NCI-H2081 treated with DMSO at 0.1 percent for 48 hours (cell line): ENCODE measurements at places on chromosomes 13 and 19.

- no peak for DNase-seq
Measured at GRCh38 chr19:41193430-41194156, 574 bp downstream of the CYP2S1 start.

DNA sequence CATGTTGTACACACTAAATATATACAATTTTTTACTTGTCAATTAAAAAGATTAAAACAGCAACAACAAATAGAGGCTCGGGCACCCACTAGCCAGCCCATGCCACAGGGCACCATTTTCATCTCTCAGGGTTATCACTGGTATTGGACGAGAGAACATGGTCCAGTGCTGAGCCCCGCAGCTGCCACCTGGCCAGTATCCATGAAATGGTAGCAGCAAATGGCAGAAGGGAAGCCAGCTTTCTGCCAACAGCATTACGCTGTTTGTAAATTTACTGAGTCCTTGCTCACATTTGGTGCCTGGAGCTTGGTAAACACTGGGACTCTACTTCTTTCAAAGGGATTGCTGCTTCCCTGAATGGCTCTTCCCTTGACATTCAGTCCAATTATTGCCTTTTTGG is 87.9 kb upstream of the WASF3 start:
- DNase-seq = peak; percentile 64

DNA sequence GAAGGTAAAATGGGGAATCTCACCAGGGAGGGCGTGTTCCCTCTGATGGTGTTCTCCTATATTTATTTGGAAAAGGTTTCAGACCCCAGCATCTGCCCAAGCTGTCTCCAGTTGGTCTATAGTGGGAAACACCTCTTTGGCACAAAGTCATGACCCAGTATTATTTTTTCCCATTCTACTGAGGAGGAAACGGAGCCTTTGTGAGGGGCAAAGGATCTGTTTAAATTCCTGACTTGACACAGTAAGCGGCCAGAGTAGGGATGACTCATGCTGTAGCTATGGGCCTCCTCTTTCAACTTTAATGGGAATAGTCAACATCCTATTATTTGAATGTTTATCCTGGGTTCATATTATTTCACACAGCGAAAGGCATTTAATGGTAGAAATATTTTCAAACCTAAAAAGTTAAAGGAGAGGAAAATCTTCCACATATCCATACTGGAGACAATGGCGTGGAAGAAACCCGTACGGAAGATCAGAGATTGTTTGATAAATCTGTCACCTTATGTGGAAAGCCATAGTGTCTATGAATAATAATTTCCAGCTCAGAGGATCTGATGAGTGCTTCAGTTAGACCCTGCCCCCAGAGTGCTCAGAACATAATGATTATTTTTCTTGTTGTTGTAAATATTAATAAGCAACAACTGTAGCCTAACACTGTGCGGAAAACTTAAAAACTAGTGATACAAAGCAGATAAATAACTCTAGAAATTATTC is 126.0 kb downstream of the FOXO1 start:
- DNase-seq = no peak

GRCh38 chr19:56974556-56975207 is 134.2 kb upstream of the PEG3 start:
- DNase-seq = no peak

DNA sequence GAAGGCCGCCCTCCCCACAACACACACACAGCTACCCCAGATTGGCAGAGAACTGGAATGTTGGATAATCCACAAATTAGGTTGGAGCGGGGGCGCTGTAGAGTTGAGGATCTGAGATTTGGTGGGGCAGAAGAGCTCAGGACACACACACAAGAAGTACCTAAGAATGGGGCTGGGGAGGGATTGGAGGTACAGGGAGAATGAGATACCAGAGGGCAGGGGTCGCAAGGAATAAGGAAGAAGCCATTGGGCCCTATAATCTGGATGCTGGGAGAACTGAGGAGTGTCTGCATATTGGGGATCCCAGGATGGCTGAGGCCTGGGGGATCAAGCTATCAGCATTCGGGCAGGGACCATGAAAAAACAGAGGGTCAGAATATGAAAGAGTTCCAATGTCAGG is 11.5 kb downstream of the SYT3 start:
- no peak for DNase-seq

DNA sequence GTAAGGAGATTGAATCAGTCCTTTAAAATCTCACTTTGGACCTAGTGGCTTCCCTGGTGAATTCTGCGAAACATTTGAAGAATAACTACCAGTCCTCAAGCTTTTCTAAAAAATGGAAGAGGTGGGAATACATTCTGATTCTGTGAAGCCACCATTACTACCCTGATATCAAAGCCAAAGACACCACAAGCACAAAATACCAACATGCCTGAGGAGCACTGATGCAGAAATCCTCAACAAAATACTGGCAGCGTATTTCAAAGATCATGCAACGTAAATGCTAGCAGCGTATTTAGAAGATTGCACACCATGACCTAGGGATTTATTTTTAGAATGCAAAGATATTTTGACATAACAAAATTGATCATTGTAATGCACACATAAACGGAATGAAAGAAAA is 14.4 kb downstream of the ATP4B start:
- DNase-seq = no peak
